ENCODE measurements at places on chromosomes 5 and 9.

DNA sequence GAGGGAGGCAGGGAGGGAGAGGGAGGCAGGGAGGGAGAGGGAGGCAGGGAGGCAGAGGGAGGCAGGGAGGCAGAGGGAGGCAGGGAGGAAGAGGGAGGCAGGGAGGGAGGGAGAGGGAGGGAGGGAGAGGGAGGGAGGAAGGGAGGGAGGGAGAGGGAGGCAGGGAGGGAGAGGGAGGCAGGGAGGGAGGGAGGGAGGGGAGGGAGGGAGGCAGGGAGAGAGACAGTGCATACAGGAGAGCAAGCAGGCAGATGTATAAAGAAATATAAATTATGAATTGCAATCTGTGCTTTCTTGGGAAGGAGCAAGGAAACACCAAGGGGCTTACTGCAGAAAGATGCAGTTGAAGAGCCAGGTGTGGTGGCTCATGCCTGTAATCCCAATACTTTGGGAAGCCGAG is 147.2 kb upstream of the PANK3 start:
- no peak for DNase-seq

GRCh38 chr5:12114075-12114474 is 209.8 kb upstream of the CTNND2 start:
- DNase-seq: no peak

GRCh38 chr9:135809166-135809565 is 98.2 kb downstream of the CAMSAP1 start:
- DNase-seq: peak; percentile 26

- no peak for DNase-seq
Observed at GRCh38 chr5:139664727-139665351, 16.7 kb downstream of the CXXC5 start.

DNA sequence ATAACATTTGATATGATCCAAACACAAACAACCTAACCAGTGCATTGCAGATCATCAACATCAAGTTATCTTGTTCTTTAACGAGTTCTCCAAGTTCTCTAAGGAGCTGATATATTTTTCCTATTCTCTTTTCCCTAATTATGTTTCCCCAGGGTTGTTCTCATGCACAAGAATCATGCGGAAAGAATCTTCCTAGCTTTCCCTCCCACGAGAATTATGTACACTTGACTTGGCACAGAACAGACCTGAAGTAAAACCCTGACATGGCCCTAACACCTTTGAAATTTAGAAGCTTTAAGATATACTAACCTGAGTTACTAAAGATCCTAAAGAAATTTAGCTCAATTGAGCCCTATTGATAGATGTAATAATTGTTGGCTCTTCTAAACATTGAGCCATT is 110.7 kb upstream of the FST start:
- no peak for DNase-seq

DNA sequence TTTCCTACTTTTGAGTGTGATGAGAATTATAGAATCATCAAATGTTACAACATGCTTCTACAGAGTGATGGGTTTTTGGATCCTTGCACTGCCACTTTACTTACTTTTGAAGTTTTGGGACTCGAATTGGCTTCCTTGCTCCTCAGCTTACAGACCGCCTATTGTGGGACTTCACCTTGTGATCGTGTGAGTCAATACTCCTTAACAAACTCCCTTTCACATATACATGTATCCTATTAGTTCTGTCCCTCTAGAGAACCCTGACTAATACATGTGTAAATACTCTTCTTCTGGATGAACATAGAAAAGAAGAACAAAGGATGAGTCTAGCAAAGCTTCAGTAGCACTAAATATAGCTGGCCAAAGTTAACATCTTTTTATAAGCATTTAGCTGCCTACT is 98.7 kb upstream of the PDE4D start:
- no peak for DNase-seq

DNA sequence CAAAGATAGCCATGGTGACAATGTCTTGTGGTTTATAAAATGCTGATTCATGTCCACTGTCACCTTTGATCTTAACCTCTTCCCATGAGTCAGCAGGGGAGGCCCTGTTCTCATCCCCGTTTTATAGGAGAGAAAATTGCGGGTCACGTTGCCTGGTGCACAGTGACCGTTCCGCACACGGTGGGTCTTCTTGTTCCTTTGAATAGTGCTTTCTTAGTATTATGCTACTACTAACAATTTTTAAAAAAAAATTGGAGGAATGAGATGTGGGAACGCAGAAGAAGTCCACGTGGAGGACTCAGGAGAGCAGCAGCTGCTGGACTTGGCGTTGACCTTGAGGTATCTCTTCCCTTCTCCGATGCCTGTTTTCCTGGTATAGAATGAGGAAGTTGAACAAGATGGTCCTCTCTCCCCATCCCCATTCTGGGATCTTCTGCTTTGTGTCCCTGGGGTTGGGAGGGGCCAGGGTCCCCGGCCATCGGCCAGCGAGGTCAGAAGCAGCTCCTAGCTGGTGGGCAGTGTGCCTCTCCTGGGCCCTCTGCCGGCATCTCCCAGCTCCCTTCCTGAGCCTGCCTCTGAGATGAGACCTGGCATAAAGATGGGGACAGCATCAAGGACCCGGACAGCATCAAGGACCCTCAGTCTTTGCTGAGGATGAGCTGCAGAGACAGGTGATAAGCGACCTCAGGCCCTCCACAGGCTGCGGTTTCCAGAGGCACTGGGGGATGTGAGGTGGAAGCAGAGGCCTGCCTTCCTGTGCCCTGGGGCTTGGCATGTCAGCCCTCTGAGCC is 143.9 kb downstream of the C9orf50 start:
- DNase-seq: no peak

GRCh38 chr5:102296178-102296817 is at the start of gene SLCO4C1:
TSS of gene SLCO4C1 (minus strand) at chr5:102296284. CDS start at chr5:102296262, 22 bp downstream.
- DNase-seq: peak; percentile 92

DNA sequence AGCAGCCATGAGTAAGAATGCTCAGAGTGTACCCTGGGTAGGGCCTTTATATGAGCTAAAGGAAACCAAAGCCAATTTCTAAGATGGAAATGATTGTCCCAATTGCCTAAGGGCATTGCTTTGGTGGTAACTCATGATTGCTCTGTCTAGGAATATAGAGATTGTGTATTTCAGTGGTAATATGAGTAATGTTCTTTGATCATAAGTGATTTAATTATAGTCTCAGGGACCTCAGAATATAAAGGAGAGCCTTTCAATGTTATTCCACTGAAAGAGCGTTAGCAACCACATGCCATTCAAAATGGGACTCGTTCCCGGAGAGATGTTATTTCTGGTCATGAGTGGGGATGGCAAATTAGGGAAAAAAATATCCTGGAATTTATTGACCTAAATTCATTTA is 340.5 kb downstream of the ARHGEF28 start:
- DNase-seq: no peak

- no peak for DNase-seq
Observed at GRCh38 chr5:151083081-151083676, 2.3 kb upstream of the TNIP1 start.

- no peak for DNase-seq
Observed at GRCh38 chr5:27472000-27472763, 433.8 kb upstream of the CDH9 start.

GRCh38 chr9:14247577-14247976 is 66.4 kb downstream of the NFIB start:
- DNase-seq: no peak

- no peak for DNase-seq
Observed at GRCh38 chr5:71882826-71883741, 164.0 kb downstream of the CARTPT start.

DNA sequence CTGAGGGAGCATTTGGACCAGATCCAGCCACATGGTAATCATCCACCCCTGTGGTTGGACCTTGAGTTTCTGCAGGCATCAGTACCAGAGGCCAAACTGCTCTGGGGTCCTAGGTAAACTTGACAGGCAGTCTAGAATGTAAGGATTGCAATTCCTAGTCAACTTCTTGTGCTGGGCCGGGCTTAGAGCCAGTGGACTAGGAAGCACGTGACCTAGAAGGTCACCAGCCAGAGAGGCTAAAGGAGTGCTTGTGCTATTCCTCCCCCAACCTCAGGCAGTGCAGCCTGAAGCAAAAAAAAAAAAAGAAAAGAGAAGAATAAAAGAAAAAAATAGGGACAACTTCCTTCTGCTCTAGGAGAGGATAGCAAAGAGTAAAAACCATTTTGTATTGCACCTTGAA is 406.2 kb upstream of the FTMT start:
- no peak for DNase-seq

DNA sequence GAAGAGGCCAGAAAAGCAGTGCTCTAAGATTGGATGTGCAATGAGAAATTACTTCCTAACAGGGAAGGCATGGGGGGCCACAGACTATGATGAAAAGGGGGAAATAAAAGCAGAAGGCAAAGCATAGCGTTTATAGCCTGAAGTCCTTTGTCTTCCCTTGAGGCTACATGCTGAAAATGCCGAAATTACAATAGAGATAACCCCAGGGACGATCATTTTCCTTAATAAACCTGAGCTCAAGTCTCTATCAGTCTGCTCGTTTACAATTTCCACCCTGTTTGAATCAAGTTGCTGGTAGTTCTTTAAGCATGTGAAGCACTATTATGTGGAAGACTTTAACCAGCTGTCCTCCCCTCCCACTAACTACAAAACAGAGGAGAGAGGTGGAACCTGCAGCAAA is 60.4 kb downstream of the FREM1 start:
- no peak for DNase-seq

- no peak for DNase-seq
Observed at GRCh38 chr9:126638571-126639132, 24.9 kb downstream of the LMX1B start.

- DNase-seq: no peak
Observed at GRCh38 chr9:110606179-110606790, 26.7 kb upstream of the SVEP1 start.

GRCh38 chr5:138732466-138732865 is 20.8 kb upstream of the CTNNA1 start:
- no peak for DNase-seq

DNA sequence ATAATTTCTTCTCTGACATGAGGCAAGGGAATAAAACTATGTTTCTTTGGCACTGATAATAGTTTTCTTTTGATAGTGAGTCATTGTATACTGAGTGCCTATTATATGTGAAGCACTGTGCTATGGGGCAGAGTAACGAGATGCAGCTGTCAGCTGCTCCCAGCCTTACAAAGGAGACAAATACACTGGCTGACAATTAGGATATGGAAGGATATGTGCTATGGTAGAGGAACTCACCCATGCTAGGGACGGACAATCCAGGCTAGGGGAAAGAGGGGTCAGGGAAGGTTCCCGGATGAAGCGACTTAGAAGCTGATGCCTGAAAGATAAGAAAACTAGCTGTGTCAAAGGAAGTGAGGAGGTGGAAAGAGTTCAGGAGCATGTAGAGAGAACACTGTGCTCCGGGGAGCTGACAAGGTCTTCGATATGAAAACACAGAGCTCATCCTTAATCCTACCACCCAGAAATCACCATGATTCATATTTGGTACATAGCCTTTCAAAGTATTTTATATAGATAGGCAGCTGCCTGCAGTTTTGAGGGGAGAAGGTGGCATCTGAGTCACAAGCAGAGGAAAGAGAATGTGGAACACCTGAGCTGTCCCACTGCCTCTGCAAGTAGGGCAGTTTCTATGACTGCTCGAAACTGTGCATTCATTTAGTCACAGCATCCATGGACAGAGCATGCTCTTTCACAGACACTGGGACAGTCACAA is 12.1 kb downstream of the BSPRY start:
- no peak for DNase-seq

GRCh38 chr5:24222876-24223275 is 421.9 kb downstream of the CDH10 start:
- DNase-seq: no peak

DNA sequence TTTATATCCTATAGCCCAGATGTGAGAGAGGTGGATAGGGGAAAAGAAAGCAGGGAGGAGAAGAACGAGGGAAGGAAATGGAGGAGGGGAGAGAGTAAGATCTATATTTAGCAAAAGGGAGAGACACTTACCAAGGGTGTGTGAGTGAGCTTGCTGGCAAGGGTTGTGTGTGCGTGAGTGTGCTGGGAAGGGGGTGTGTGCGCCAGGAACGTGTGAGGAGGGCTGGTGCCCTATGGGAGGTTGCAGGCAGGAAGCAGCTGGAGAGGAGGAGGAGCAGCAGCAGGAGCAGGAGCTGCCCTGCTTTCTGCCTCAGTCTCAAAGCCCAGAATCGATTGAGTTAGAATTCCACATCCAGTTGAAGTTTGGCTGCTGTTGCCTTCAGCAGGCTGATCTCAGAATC is 148.3 kb upstream of the RUSC2 start:
- DNase-seq: peak; percentile 73

DNA sequence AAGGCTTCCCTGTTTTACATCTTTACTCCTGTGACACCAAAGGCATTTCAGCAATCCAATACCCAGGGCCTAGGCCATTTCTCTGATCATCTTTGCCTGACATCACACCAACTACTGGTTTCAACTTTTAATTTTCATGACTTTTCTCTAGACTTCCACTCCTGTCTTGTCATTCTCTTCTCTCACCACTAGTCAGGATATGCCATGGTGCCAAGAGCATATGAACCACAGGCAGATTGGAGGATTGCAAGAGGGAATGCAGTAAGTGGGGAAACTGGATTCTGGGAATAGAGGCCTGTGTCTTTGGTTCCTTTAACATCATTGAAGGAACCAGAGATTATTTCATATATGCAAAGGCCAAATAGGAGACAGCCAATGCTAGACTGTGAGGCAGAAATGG is 69.3 kb downstream of the ANKRD31 start:
- no peak for DNase-seq

DNA sequence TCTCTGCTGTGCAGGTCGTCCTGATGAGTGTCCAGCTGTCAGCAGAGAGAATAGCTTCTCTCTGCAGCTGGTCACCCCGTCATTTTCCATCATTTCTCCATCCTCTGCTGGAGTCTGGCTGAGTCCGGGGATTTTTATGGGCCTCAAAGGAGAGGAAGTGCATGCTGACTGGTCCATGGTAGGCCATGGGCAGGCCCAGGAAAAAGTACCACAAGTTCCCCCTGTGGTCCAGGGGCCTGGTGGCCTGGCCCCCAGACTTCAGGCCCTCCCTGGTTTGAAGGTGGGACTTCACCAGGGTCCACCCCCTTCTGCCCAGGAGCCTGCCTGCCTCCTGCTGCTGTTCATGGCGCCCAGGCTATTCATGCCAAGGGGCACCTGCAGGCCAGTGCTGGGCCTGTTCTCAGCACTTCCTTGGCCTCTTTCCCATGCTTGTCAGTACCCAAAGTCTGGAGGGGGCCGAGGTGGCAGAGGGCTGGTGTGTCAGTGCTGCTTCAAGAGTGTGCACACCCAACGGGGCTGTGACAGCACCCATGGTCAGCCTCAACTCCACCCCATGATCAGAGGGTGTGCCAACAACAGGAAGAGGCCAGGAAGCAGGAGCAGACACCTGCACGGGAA is 7.3 kb upstream of the MTMR12 start:
- DNase-seq: no peak

- DNase-seq: no peak
Observed at GRCh38 chr5:65307931-65308330, 173.8 kb downstream of the ADAMTS6 start.

GRCh38 chr9:1875251-1875851 is 139.8 kb upstream of the SMARCA2 start:
- no peak for DNase-seq

GRCh38 chr5:114062932-114063867 is 298.7 kb upstream of the KCNN2 start:
- no peak for DNase-seq

Measured in muscle of back (tissue), 13 donors.